Stimulated activated CD4-positive, alpha-beta T cell treated with anti-CD3 and anti-CD28 coated beads, TNF-alpha, amount 100 ng/mL, for 1 hour (primary cell): ENCODE measurements at places on chromosomes 12 and 14.

DNA sequence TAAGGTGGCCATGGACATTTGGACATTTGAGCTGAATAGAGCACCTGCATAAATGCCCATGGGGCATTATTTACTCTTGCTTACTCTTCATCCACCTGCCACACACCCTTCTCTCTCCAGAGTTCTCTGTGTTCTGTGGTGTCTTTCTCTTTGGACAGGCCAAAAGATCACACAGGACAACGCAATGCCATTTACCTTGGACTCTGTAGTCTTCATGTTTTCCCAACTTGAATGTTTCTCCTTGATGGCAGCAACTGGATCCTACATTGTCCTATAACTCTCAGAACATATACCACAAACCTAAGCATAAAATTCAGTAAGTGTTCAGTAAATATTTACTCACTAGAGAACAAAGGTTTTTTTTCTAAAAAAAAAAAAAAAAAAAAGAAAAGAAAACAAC, 41.7 kb upstream of the PTHLH start:
- no peak for DNase-seq

- DNase-seq: no peak
Observed at GRCh38 chr12:40473962-40474361, 218.3 kb upstream of the CNTN1 start.

DNA sequence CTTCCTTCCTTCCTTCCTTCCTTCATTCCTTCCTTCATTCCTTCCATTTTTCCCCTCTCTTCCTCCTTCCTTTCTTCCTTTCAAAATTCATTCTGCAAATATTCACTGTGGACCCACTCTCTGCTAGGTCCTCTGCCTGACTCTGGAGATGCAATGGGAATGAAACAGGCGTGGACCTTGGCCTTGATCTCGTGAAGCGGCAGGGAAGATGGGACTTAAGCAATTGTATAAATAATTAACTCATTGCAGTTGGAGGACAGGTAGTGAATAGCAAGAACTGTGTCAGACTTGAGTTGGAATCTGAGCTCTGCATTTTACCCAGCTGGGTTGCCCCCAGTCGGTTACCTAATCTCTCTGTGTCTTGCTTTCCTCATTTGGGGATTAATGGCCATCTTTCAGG, 230.6 kb upstream of the LHX5 start:
- no peak for DNase-seq

DNA sequence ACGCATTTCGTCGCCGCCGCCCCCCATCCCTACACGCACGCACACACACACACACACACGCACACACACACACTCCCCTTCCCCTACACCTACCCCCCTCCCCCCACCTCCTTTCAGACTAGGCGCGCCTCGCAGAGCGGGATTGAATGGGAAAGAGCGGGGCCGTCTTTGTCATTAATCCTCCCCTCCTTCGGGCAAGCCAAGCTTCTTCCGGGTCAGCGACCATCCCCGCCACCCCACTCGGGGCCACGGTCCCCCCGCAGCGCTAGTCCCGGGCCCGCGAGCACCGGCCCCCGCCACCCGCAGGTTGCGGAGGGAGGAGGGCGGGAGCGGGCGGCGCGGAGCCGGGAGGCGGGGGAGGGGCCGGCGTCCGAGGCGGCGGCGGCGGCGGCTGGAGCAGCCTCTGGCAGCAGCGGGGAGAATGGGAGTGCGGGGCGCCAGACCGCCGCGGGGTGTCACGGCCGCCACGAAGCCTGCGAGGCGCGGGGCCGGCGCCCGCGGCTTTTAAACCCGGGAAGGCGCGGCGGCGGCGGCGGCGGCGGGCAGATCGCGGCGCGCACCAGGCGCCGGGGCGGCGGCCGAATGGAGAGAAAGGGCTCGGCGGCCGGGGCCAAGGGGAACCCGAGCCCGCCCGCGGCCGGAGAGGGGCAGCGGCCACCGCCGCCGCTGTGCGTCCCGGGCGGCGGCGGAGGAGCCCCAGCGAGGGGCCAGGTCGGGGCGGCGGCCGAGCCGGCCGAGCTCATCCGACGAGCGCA, at the start of gene TTC9:
Gene TTC9, plus strand, starts transcription at position 369 of the 755 bp plus-strand sequence. Its CDS starts 214 bp downstream, at position 583.
- DNase-seq: no peak

- no peak for DNase-seq
Observed at GRCh38 chr12:132415327-132416120, 74.4 kb upstream of the FBRSL1 start.

- no peak for DNase-seq
Observed at GRCh38 chr12:94126067-94126466, 22.3 kb upstream of the PLXNC1 start.

GRCh38 chr12:110776410-110776809, 33.7 kb upstream of the PPP1CC start:
- DNase-seq: no peak

DNA sequence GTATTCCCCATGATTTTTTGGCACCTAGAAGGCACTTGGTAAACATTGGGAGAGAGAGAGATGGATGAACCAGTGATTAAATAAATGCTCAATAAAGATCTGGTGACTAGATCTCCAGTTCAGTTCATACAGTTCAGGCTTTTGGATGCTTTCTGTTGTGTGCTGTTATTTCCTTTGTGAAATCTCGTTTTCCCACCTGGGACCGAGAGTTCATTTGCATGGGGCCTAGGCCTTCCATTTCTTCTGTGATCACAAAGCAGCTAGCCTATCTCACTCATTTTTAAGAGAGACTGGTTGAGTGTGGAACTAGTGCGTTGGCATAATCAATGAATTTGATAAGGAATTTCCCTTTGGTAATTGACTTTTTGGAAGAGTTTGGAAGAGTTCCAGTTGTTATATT, 104.0 kb downstream of the VRK1 start:
- DNase-seq: no peak

- no peak for DNase-seq
Observed at GRCh38 chr12:118979763-118980406, 1.5 kb upstream of the SRRM4 start.

- no peak for DNase-seq
Observed at GRCh38 chr14:22884076-22884737, 1.2 kb downstream of the REM2 start.

DNA sequence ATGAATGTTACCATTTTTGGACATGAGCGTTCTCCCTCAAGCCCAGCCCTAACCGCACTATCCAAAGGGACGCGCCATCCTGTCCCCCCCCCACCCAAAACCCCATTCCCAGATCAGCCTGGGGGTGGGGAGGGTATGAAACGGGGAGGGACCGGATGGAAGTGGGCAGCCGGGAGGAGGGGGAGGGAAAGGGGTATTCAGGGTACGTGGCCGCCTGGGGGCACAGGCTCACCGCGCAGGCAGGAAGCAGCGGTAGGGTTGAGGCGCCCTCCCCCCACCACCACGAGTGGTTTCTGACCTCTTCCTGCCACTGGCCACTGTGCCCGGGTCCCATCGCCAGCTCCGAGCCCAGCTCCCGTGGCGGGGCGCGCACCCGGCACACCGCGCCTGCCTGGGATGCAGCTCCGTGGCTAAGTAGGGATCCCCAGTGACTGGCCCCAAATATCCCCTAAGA, 1.4 kb downstream of the ACTN1 start:
- no peak for DNase-seq

DNA sequence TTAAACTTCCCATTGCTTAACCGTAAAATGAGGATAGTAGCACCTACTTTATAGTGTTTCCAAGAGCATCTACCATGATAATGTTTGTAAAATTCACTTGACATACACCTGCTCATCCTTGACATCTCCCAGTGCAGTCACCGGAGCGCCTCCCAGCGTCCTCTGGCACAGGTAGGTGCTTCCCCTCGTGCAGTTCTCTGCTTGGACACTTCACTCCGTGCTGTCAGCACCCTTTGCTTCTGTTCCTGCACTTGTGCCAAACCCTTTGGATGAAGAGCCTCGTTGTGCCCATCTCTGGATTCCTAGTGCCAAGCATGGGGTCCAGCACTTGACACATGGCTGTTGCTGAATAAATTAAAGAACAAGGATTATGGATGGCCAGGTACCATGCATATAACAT, 28.3 kb downstream of the ETV6 start:
- no peak for DNase-seq

GRCh38 chr14:81435391-81436295, 35.5 kb upstream of the STON2 start:
- no peak for DNase-seq

DNA sequence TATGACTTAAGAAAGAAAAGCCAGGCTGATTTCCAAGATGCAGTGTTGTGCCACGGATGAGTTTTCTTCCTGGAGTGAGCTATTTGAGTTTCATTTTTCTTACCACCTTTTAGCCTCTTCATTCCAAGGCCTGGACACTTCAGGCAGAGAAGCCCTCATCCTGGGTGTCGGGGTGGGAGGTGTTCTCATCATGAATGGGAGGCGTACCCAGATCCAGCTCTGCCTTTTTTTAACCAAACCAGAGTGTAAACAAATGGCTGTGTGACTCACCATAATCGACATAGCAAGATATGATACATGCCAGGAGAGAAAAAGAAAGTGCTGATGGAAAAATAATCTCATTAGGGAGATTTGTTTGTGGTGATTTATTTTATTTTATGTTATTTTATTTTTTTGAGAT, 79.9 kb downstream of the ARF6 start:
- DNase-seq: no peak

- no peak for DNase-seq
Observed at GRCh38 chr14:92729634-92730358, 18.6 kb downstream of the LGMN start.

GRCh38 chr14:23551266-23552028, at the start of gene ZFHX2:
Gene ZFHX2, minus strand, starts transcription at chr14:23551765. Its CDS starts 16,440 bp downstream, at chr14:23535325.
- DNase-seq: peak; percentile 50

- no peak for DNase-seq
Observed at GRCh38 chr12:29735604-29736003, 48.1 kb downstream of the TMTC1 start.

- DNase-seq: no peak
Observed at GRCh38 chr14:60878536-60878935, 102.3 kb downstream of the TRMT5 start.

DNA sequence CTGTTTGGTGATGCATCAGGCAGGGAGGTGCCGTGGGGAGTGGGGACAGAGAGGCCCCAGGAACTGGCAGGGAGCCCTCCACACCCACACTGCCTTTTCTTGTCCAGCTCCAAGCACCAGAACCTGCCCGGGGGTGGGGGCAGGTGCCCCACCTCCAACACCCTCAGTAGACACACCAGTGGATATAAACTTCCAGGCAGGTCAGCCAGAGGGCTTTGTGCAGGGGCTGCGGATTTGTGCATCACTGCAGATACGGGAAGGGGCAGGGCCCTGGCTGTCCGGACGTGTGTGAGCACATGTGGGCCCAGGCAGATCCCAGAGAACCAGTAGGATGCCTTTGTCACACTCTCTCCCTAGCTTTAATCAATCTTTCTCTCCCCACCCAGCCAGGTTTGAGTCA, 1.3 kb upstream of the TGM1 start:
- no peak for DNase-seq

DNA sequence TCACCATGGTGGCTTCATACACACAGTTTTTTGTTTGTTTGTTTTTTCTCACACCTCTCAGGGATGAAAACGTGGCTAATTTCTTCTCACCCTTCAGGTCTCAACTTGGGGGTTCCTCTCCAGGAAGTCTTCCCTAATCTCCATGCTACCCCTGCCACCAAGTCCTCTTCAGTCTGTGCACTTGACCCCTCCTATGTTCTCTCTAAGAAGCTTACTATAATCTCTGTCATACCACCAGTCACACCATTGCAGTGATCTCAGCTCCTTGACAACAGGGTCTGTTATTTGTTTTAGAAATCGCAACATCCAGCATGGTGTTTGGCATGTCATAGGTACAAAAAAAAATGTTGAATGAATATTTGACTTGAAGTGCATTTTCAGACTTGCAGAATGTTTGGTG, 83.4 kb downstream of the PRORP start:
- DNase-seq: no peak

DNA sequence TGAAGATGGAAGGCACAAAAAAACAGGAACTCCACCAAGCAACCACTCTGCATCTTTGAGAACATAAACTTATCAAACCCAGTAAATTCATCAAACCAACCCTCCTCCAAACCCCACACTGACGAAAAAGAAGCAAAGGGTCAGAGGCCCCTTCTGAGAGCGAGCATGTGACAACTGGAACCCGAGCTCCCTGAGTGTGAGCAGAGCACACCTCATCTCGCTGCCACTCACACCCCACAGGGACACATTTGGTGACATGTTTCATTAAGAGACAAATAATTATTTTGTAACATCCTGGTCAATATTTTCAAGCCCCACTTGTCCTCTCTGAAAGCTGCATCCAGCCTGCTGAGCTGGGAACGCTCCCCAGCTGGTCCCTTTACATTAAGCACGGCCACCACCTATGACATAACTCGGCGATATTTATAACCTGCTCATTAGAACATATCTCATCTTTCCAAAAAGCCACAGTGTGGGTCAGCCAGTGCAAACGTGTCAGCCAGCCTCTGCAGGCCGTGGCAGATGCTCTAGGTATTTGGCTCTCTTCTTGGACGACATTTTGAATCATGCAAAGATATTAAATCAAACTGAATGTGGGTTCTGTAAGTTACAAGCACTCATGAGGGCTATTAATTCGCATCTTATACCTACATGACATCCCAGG, 120.1 kb downstream of the TTC7B start:
- DNase-seq: no peak

DNA sequence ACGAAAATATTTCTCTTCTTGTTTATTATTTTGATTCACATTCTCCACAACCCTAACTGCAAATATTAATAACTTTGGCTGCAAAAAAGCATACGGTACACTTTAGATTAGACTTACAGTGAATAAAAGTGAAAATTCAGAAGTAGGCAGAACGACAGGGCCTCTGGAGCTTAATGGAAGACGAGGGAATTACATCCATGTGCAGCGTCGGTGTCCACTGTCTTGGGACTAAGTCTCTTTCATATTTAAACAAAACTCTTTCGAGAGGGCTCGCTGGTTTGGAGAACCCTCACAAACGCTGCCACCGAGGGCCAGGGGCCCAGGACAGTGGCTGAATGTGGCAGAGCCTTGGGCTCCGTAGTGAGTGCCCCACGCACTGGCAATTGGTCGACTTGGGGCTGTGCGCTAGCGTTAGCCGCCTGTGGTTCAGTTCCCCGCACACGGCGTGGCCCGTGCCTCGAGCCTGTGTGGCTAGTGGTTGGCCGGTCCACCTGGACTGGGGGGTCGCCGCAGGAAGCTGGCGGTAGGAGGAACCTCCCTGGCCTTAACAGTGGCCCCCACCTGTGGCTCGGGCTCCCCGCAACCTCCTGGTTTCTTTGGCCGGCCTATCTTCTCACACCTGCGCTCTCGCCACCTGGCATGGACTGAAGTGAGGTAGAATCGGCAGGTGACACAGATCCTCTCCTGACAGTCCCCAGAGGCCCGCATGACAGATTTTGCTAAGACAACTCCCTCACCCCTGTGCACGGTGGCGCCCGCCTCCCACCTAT, 739 bp upstream of the PAX9 start:
- no peak for DNase-seq
